ENCODE measurements at places on chromosomes 16 and 17. TPM values are rescaled to one million over a fixed set of nuclear protein-coding genes. Genes with fewer than 3 reads are reported as not detected.

DNA sequence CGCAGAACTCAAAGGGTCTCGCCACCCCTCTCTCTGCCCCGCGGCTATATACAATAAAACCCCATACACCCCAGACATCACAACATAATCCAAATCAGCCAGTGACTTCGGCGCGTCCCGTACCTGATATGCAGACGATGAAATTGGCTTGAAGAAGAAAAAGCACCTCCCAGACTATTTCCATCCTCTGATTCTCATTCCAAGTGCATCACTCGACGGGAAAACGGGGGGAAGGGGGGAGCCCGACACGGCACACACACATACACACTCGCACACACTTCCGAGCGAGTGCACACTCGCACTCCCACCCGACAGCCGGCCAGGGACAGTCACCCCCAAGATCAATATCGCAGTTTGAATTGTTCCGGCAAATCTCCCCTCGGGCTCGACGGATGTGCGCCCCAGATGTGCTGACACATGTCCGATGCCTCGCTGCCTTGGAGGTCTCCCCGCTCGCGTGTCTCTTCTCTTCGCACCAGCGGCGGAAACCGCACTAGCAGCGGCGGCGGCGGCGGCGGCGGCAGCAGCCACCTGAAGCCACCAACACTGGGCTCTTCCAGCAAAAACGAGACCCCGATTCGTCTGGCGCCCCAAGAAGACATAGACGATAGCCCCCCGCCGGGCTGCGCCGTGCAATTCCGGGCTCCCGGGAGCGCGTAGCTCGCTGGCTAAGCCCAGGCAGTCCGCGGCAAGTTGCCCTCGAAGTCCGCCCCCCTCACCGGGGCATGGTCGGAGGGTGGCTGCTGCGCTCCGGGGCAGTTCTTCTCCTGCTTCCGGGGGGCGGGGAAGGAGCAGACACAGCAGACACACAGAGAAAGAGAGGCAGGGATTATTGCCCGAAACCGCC is 688 bp downstream of the CA10 start:
- no peak for DNase-seq

DNA sequence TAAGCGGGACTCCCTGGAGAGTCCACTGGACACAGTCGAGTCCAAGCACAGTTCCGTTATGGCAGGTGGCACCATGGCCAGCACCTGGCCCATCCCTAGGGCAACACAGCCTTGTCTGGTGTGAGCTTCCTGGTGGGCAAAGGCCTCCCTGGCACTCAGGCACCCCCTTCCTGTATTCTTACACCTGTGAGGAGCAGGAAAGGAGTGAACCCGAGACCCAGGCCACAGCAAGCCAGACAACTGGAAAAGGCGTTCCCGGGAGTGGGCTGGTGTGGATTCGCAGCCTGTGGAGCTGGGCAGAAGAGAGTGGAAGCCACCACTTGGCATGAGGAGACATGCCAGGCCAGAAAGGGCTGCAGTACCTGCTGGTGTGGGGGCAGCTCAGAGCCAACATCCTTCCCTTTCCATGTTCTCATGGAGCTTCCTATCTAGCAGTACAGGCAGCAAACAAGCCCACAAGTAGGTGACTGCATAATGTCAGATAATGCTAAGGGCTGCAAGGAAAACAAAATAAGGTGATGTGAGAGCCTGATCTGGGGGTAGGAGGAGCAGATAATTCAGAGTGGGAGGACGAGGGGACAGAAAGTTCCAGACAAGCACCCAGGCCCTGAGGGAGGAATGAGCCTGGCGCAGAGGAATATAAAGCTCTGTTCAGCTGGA is 87.0 kb downstream of the GNAO1 start:
- DNase-seq, result no peak

- DNase-seq, result peak; percentile 91
Observed at GRCh38 chr16:86975445-86975844, 341.7 kb downstream of the C16orf95 start.

- DNase-seq, result no peak
Observed at GRCh38 chr17:42850954-42851353, at the start of gene AOC3. TSS of gene AOC3 (plus strand) at chr17:42851199. CDS start at chr17:42851344, 145 bp downstream.

DNA sequence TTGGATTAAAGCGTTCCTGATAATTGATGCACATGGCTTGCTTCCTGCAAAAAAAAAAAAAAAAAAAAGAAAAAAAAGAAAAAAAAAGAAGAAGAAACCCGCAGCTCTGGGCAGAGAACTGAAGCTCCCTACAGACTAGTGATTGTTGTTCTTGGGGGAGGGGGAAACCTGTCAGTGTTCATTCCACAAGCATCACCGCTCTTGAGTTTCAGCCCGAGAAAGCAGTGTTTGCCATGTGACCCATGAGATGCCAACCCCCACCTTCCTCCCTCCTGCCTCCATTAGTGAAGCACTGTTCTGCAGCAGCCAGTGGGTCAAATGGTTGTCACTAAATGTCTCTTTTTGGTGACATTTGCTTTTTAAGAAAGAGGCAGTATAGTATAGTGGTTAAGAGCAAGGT is 1.7 kb downstream of the USP43 start:
- no peak for DNase-seq

GRCh38 chr16:29993903-29994599 is 1.4 kb downstream of the HIRIP3 start:
- DNase-seq, result no peak

GRCh38 chr17:56434610-56435009 is 158.9 kb upstream of the NOG start:
- DNase-seq, result no peak

GRCh38 chr17:33964344-33964979 is 290.6 kb upstream of the CCL2 start:
- DNase-seq, result no peak

- no peak for DNase-seq
Observed at GRCh38 chr16:63617990-63618763, 1503.7 kb downstream of the CDH11 start.

GRCh38 chr17:30942308-30943079 is 20.7 kb downstream of the ADAP2 start:
- no peak for DNase-seq

DNA sequence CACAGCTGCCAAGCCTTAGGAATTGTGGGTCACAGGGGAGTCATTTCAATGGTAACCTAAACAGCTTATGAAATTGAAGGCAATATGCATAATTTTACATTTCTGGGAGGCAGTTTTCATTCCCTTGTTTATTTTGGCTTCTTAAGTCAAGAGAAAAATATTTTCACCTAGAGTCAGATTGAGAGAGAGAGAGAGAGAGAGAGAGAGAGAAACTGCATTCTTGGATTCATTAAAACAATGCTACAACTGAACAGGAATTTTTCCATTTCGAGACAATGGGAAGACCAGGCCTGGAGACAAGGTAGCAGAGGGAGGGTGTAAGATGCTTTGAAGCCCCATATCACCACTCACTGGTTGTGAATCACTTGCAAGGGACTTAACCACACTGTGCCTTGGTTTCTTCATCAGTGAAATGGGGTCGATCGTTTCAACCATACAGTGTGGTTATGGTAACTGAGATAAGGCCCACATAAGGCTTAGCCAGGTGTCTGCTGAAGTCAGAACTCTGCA is 224.7 kb upstream of the IRX3 start:
- no peak for DNase-seq

GRCh38 chr16:76976101-76976500 is 214.9 kb upstream of the MON1B start:
- no peak for DNase-seq

GRCh38 chr16:19940195-19940594 is 55.5 kb upstream of the GPRC5B start:
- DNase-seq, result peak; percentile 24

GRCh38 chr17:10177913-10178505 is 20.4 kb downstream of the GAS7 start:
- DNase-seq, result peak; percentile 93

DNA sequence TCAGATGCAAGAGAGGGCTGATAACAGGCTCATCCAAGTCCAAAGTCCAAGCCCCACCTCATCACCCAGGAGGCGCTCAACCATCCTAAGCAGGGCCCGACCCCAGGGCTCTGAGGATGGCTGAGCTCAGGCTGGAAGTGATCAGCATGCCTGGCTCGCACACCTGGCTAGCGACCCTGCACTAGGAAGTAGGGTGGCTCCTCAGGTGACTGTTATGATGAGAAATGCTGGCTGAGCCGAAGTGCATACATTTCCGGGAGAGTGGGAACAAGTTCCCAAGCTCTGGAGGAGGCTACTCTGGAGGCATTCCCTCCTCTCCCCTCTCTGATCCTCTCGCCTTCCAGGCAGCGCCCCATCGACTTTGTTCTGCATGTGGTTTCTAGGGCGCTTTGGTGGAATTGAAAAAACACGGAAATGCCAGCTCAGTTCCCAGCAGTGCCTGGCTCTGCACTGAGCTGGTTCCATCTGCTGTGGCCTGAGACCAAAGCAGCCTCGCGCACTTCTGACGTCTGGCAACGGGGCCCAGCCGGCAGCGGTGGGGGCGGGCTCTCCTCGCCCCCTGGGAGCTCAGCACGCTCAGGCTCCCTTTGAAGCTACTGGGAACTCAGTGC is 130.3 kb downstream of the IRF8 start:
- DNase-seq, result peak; percentile 25

GRCh38 chr17:9677411-9677810 is 32.1 kb downstream of the USP43 start:
- DNase-seq, result peak; percentile 45

GRCh38 chr17:39246274-39246673 is 20.5 kb upstream of the STAC2 start:
- DNase-seq, result no peak

- DNase-seq, result peak; percentile 65
Observed at GRCh38 chr16:20904507-20905081, 4.0 kb downstream of the LYRM1 start.

- no peak for DNase-seq
Observed at GRCh38 chr16:53730693-53731092, 26.7 kb downstream of the FTO start.

- DNase-seq, result no peak
Observed at GRCh38 chr17:38925263-38925995, at the start of gene LASP1NB. TSS of gene LASP1NB (plus strand) at chr17:38925614.

Gene CTRL
- total RNA-seq, result 0.74 TPM

Gene KRT34
- 0.46 TPM for total RNA-seq

Gene PDPR
- 11.0 TPM for total RNA-seq

Gene SMIM36
- total RNA-seq, result not detected

Gene CCR7
- not detected for total RNA-seq
